Stimulated activated CD8-positive, alpha-beta memory T cell treated with anti-CD3 and anti-CD28 coated beads, Interleukin-15, amount 100 ng/mL, for 24 hours (primary cell): ENCODE measurements at places on chromosomes 2 and 18.

DNA sequence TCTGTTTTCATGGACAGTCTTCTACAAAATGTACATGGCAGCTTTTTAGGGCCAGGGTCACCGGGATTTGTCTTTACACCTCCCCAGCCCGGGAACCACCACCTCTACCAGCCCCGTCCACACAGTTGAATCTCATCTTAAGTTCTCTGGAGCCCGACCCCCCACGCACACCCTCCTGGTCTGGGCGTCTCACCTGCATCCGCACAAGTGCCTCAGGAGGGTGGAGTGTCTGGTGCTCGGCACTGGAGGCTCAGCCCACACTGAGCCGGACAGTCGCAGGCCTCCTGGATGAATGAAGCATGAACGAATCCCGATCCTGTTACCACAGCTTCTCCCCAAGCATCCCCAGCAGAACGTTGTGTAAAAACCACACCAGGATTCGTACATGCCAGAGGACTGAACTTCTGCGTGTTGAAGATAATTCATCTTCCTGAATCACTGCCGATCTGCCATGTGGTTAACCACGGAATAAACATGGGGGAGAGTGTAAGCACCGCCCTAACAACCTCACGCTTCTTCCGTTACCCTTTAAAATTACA lies 162.0 kb downstream of the RTP5 start:
- no peak for DNase-seq

- DNase-seq: no peak
These were observed 1.4 kb downstream of the DOCK10 start for GRCh38 chr2:225040856-225041206.

DNA sequence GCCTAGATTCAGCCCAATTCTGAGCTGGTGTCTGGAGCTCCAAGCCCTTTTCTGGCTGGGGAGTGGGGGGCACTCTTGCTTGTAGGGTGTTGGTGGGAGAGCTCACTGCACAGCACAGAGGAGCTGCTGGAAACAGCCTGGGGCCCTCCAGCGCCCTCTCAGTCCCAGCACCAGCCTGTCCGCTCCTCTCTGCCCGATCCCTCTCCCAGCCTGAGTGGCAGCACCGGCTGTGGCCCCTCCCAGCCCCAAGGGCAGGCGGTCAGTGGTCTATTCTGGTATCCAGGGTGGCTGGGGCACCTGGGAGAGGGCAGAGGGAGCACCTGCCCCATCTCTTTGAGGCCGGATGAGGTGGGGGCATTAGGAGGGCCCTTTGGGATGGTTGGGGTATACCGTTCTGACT lies 13.2 kb upstream of the DES start:
- DNase-seq: no peak

- DNase-seq: no peak
These were observed 516.4 kb downstream of the ZEB2 start for GRCh38 chr2:144003460-144004075.

DNA sequence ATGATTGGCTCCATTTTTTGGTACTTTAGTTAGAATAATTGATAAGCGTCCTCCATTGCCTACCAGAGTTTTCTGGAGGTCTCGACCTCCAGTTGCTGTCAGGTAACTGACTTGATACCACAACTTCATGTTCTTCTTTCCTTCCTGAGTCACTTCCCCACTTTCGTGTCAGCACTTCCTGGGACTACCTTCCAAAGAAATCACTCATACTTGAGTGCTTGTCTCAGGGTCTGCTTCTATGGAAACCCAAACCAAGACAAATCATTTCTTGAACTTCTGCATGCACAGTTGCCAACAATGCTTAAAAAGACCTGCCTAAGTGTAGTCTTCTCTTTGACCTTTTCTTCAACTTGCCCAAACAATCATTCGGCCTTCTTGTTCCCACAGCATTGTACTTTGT lies 210.3 kb upstream of the ETAA1 start:
- DNase-seq: no peak

- DNase-seq: no peak
These were observed 18.7 kb upstream of the REL start for GRCh38 chr2:60862642-60863041.

GRCh38 chr18:67705748-67706147 lies 189.2 kb upstream of the DSEL start:
- DNase-seq: no peak

DNA sequence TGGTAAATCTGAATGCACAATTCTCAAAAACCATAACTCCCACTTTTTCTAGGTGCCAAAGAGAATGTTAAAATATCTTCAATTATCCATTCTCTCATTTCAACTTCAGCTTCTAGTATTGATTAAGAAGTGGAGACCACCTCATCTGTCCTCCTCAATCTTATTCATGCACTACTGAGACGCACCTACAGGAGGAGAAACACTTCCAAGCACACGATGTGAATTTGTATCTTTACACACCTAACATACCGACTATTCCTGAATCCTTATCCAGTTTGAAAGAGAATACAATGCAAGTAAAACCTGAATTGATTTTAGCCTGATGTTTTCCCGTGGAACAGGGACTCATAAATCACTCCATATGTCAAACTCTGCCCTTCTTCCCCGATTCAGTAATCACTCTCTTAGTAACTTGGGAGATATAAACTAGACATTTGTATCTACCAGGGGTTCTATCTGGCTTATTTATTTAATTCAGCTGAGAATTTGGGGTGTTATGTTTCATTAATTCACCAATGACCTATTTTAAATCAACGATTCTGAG lies 101.0 kb downstream of the MREG start:
- DNase-seq: no peak

DNA sequence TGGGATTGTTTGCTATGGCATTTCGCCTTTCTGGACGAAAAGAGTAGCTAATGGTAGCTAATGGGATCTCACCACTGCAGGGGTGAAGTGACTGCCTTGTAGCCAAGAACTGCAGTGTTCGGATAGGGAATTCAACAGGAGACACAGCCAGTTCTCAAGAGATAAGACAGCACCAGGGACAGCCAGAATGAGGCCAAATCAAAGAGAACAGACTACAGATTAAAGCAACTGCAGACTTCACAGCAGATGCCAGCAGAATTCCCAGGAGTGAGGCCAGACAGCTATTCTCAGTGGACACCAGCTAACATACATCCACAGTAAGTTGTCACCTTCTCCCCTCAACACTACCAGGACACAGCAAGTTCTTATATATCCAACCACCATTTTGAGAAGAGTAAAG lies 124.0 kb downstream of the PLA2R1 start:
- DNase-seq: no peak
